T47D (cell line): ENCODE measurements at places on chromosomes 4 and X.
A peak's percentile ranks its signal among the peaks of the same experiment; 100 is the strongest.

DNA sequence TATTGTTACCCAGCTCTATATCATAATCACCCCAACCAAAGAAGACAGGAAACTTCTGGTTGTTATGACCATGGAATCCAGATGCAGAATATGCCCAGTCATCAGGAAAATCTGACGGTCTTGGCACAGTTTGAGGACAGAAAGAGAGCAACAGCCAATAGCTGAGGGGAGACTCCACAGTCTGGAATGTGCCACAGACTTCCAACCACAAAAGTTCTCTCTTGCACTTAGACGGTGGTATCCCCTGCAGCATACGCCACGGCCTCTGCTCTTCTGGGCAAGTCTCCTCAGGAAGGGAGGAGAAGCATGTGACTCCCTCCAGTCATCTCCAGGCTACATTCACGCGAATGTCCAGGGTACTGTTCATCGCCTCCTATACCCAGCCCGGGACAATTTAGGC lies 18.4 kb downstream of the ZNF827 start:
- no peak for DNase-seq

DNA sequence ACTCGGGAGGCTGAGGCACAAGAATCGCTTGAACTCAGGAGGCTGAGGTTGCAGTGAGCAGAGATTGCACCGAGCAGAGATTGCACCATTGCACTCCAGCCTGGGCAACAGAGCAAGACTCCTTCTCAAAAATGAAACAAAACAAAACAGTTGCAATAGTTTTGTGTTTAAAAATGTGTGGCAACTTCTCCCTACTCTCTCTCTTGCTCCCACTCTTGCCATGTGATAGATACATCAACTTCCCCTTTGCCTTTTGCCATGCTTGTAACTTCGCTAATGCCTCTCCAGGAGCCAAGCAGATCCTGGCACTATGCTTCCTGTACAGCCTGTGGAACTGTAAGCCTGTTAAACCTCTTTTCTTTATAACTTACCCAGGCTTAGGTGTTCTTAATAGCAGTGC lies 52.5 kb upstream of the INTU start:
- DNase-seq = no peak

GRCh38 chr4:8274765-8275547 lies 5.4 kb downstream of the HTRA3 start:
- DNase-seq = peak; percentile 15

GRCh38 chrX:1084689-1085088 lies 127.8 kb downstream of the CRLF2 start:
- no peak for DNase-seq

DNA sequence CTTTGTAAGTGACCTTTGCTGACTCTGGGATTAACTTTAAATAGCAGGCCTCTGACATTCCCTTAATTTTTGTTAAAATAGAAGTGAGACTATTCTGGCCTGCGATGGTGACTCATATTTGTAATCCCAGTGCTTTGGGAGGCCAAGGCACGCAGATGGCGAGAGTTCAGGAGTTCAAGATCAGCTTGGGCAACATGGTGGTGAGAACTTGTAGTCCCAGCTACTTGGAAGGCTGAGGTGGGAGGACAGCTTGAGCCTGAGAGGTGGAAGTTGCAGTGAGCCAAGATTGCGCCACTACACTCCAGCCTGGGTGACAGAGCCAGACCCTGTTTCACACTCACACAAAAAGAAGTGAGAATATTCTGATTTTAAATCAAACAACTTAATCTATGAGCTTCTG lies 27.3 kb downstream of the ZNF330 start:
- DNase-seq = no peak

- no peak for DNase-seq
These were observed 22.1 kb upstream of the RRAGB start for GRCh38 chrX:55695227-55696018.

DNA sequence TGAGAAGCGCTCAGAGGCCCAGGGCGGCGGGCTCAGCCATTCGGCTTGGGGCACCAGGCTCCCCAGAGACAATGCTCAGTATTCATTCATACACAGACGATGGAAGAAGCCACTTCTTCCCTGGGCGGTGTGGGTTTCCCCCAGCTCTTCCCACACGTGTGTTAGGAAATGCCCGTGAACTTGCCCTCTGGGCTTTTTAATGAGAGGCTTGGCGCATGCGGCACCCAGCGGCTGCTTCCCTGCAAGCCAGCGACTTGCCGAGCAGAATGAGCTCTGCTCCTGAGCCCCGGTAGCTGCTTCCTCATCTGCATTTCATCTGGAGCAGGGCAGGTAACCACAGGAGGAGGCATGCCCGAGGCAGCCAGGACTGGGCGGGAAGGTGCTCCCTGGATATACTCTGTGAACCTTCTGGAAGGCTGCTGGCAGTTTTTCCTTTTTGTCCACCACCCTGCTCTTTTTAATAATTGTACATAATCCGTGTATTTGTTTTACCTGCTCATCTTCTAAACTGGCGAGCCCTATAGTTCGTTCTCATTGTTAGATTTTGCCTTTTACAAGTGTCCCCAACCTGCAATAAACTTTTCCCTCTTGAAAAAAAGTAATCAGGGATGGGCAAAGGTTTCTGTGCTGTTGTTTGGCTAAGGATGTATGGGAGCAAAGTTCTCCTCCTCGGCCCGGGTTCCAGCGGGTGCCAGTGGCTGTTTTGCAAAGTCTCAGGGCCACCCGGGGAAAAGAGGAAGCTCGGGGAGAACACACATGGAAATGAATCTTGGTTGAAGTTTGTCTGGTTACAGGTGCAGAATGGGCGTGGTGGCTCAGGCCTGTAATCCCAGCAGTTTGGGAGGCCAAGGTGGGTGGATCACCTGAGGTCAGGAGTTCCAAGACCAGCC lies 178.8 kb downstream of the DCLK2 start:
- DNase-seq = peak; percentile 10

DNA sequence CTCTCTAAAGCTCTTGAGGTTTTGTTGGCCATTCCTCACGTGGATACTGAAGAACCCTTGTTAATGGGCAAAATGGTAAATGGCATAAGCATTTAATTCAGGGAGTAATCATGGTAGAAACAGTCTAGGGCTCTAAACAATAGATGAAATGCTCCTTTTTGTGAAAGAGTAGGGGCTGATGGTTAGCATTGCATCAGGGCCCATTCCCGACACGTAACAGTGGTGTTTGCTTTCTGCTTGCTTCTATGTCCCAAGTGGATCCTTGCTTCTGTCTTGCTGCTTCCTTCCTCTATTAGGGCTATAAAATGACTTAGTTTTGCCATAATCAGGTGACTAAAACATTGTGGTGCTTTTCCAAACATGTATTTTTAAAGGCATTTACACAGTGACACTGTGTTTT lies 230.9 kb upstream of the AFF2 start:
- no peak for DNase-seq

- no peak for DNase-seq
These were observed 135.5 kb downstream of the PALLD start for GRCh38 chr4:168632301-168632725.

GRCh38 chrX:49001521-49002090 lies 458 bp downstream of the GRIPAP1 start:
- peak; percentile 43 for DNase-seq

DNA sequence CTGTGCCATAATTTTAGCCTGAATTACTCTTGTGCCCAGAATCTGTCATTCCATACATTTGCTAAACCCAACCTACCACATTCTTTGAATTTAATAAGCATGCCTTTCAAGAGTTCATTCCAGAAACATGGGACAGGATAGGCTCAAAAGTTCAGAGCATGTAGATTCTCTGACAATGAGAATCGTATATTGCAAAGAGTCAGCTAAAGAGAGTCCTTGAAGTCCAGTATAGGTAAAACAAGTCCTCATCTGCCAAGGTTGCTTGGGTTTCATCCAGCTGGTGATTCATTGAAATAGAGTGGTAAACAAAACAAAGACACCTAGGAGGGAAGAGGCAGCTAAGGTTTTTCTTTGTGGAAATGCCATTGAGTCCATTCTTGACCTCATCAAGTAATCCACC lies 249.3 kb upstream of the DIPK2B start:
- peak; percentile 8 for DNase-seq

DNA sequence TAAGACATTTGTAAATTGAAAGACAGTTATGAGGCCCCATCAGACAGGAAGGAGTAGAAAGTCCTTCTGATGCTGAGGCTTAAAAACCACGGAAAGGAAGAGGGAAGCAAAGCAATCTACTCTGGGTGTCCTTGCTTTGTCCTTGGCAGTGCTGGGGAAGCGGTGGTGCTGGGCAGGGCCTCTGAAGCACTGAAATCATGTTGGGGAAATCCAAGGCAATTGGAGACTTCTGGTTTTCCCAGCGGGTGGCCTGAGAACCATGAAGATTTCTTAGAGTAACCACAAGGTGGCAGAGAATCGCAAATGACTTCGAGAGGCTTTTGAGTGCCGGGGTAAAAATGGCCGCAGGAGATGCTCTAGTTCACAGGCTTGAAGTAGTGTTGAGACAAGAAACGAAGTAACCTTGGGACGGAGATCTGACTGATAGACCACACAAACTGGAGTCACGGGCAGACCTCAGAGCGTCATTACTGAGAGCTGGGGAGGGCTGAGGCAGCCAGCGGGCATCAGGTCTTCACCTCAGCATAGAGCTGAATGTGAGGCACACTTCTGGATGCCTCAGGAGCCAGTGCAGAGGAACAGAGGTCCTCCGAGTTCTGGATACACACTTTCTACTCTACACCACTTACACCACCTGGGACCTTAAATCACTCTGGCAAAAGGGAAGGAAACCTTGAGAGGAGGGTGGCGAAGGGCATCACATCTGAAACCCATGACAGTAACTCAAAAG lies 130.7 kb upstream of the GPRIN3 start:
- DNase-seq = peak; percentile 71

DNA sequence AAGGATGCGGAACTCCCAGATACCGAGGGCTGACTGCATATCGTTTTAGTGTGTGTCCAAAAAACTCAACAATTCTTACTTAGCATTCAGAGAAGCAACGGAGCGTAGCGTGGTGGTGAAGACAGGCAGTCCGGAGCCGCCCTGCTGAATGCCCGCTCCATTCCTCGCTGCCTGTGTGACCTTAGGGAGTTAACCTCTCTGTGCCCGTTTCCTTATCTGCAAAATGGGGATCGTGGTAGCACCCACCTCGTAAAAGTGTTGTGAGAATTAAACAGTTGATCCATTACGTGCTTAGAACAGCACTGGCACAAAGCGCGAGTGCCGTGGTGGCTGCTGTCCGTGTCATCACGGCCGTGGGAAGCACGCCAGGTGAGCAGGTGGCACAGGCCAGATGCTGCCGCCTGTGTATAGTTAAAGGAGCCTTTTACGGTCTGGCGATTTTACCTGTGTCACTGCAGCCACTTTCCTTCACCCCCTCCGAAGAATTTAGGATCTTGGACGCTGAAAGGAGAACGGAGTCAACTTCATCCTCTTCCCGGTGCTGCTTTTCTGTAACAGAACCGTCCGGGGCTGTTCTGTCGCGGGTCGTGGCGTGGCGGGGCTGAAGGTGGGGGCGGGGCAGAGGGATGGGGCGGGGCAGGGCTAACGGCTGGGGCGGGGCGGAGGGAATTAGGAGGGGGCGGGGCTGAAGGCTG lies 885 bp downstream of the CCDC110 start:
- DNase-seq = peak; percentile 73

GRCh38 chr4:73341454-73341853 lies 62.6 kb upstream of the ALB start:
- DNase-seq = peak; percentile 2

GRCh38 chr4:16728111-16728510 lies 170.3 kb downstream of the LDB2 start:
- no peak for DNase-seq

DNA sequence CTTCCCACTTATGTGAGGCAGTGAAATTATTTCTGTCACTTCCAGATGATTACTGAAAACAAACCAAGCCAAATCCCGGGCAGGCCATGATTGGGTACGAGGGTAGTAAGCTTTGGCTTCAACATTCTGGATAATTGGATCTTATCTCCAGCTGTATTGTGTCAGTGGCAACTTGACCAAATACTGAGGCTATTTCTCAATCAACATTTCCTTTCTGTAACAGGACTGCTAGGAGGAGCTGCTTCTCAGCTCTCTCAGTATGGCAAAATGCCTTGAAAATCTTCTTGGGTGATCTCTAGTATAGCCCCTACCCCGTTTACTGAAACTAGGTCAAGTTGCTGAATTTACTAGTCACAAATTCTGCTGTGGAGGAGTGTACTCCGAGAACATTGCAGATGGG lies 169.3 kb upstream of the FRMPD4 start:
- no peak for DNase-seq

DNA sequence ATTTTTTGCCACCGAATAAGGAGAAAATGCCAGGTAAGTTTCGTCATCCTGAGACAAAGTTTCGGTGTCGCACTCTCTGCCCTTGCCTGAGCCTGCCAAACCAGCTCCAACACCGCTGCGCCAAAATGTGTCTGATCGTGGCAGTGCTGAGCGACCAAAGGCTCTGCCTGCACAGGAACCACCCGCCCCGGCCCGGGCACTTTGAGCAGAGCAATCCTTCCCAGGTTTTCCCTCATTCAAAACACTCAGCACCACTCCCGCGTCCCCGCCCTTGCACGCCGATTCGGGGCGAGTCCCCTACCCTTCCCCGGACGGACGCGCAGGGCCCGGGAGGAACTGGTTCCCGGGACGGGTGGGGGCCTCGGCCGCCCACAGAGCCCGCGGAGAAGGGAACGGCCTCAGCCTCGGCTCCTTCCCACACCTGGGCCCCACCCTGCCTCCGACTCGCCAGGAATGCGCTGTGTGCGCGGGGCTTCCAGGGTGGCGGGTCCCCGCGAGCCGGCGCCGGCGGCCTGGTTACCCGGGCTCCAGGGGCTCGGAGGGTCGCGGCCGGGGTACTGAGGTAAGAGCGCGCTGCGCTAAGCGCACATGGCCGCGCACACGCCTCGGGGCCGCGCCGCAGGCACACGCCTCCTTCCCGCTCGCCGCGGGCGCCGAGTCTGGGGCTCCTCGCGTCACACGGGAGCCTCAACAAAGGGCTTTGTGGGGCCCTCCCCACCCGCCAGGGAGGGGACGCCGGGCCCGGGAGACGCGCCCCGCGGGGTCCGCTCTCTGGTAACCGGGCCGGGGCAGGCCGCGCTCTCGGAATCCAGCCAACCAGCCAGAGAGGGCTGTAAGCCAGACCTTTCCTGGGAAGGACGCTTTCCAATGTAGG lies at the start of gene C4orf36:
Gene C4orf36, minus strand, starts transcription at position 661 of the 874 bp plus-strand sequence. CDS start 902 bp downstream, outside the sequence.
- peak; percentile 91 for DNase-seq

DNA sequence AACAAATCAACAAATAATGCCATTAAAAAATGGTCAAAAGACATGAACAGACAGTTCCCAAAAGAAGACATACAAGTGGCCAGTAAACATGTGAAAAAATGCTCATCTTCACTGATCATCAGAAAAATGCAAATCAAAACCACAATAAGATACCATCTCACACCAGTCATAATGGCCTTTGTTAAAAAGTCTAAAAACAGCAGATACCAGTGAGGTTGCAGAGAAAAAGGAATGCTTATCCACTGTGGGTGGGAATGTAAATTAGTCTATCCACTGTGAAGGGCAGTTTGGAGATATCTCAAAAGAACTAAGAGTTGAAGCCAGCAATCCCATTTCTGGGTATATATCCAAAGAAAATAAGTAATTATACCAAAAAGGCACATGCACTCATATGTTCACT lies 668.1 kb upstream of the CPEB2 start:
- DNase-seq = no peak

GRCh38 chr4:102501447-102501696 lies 213 bp downstream of the NFKB1 start:
- peak; percentile 5 for DNase-seq

- DNase-seq = no peak
These were observed 1012.0 kb downstream of the RPA4 start for GRCh38 chrX:97895751-97896150.
